SK-N-MC (cell line): ENCODE measurements at places on chromosomes 2 and 18.
A peak's percentile ranks its signal among the peaks of the same experiment; 100 is the strongest.

- no peak for DNase-seq
These were observed 298.2 kb downstream of the DYSF start for GRCh38 chr2:71751590-71751989.

DNA sequence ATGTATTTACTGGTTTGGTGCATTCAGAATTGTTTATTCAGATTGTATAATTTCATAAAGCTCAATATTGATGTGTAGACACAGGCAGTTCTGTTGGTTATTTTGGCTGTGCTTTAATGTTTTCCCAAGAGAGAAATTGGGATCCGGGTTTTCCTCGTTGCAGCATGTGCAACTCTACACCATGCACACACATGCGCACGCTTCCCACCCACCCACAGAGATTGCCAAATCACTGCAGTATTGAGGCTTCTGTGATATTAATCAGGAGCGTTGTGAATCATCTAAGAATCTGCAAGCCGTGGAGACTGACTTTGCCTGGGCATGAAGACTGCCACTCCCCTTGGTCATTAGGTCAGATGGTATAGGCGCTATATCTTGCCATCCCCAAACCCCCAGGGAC, 571.5 kb downstream of the SLC4A3 start:
- no peak for DNase-seq

DNA sequence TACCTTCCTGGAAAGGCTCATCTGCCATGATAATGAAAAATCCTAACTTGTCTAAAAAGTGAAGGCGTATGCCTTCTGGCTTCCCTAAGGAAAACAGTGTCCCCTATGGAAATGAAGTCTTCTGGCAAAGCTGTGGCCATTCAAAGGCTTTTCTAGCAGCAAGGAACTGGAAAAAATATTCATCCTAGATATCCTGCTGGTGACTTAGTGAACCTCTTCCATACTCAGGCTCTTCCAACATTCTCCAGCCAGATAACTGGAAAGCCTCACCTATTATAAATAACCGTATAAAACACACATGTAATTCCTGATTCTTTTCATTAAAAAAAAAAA, 84.7 kb downstream of the RBMS1 start:
- no peak for DNase-seq

- DNase-seq = no peak
These were observed 34.5 kb downstream of the PTPN2 start for GRCh38 chr18:12849548-12849947.

GRCh38 chr2:10490806-10491291, 42.7 kb upstream of the ODC1 start:
- DNase-seq = no peak

DNA sequence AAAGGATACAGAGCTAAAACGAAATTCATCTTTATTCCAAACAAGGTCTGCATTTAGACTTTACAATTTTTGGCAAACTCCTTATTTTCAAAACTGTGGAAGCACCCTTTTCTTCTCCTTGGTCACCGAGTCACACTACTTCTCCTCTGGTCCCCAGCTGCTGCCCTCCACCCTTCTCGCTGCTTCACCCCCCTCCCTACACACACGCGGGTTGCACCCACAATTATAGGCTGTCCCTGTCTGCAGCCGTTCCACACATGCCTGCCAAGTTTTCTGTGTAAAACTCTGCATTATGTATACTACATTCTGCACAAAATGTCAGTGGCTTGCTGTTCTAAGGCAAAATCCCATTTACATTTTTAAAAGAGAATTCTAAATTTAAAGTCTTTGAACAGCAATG, 63.5 kb downstream of the PTPN2 start:
- no peak for DNase-seq

GRCh38 chr18:23712445-23712844, 23.2 kb downstream of the LAMA3 start:
- DNase-seq = no peak

DNA sequence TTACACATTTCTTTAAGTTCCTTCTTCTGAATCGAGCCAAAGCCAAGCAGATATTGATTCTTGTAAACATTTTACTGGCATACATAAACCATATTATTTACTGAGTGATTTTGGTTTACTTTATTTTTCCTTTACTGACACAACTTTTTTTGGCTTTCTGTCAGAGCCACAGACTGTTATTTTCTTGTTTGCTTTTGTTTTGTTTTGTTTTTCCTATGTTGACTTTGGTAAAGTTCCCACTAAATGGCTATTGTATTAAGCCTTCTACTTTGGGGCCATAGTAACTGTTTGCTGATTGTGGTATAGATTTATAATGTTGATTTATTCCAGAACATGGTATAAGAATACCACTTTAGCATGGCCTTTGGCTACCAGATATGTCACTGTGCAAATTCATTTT, 419.4 kb downstream of the DCDC2C start:
- no peak for DNase-seq

GRCh38 chr18:79574938-79575525, 104.6 kb upstream of the CTDP1 start:
- no peak for DNase-seq

- no peak for DNase-seq
These were observed 1894.5 kb upstream of the CELF4 start for GRCh38 chr18:39460136-39460535.

GRCh38 chr2:166411473-166412230, 35.9 kb upstream of the SCN9A start:
- DNase-seq = no peak

DNA sequence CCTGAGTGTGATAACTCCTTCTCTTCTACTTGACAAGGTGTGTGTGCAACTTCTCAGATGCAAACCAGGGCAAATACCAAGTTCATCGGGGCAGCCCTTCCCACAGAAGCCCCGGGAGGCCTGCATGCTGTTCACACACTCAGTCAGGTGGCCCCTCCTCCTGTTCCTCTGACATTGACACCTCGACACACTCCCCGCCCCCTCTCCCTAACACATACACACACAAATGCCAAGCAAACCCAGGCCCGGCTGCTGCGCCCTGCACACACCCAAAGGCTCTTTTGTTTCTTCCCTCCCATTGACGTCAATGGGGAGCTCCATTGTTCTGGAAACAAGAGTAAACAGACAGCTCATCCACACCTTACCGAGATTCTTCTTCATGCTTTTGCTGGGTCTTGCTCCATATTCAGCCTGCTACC, 1.7 kb upstream of the PER2 start:
- DNase-seq = no peak

GRCh38 chr2:196136151-196136550, 35.2 kb downstream of the STK17B start:
- no peak for DNase-seq

- no peak for DNase-seq
These were observed 14.1 kb downstream of the SLC66A3 start for GRCh38 chr2:11169333-11169732.

DNA sequence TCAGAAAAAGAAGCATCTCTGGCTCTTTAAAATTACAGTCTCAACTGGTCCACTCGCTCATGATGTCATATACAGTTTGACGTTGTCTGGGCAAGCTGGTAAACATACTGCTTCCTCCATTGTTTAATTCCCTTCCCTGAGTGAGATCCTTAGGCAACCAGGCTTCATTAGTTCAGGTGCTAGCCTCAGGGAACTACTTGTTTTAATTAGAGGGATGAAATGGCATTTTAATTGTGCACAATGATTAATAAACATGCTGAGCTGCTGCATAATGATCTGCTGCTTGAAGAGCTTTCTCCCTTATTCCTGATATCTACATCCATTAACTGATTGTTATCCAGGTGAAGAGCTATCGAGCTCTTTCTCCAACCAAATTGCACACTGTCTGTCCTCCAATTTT, 195.6 kb upstream of the ETAA1 start:
- no peak for DNase-seq

DNA sequence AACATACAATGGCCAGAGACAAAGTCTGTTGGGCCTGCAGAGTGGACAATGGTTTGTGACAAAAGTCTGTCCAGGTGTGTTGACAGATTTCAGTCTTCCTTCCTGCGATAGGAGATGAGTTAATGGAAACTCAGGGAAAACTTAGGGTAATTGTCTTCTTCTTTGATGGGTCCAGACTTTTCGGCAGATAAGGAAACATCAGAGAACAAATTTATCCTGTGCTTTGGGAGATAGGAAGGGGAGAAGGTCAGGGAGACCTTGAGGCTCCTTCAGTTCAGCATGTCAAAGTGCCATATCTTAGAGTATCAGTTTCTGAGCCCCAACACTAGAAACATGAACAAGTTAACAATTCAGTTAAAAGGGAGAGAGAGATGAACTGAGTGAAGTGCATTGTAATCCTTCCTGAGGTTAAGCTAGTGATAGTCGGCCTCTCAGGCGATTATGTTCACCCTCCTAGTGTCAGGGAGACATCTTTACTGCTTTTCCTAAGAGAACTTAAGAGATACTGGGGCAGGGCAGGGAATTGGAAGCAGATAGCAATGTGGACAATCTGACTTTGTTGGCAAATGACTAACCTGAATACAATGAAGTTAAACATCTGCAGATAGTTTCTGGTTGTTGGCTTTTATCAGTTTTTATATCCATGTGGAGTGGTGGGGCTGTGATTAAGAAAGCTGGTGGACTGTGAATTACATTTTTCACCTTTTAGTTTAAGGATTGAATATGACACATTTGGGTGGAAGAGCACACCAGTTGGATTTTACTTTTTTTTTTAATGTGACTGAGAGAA, 248.8 kb upstream of the FN1 start:
- DNase-seq = no peak

DNA sequence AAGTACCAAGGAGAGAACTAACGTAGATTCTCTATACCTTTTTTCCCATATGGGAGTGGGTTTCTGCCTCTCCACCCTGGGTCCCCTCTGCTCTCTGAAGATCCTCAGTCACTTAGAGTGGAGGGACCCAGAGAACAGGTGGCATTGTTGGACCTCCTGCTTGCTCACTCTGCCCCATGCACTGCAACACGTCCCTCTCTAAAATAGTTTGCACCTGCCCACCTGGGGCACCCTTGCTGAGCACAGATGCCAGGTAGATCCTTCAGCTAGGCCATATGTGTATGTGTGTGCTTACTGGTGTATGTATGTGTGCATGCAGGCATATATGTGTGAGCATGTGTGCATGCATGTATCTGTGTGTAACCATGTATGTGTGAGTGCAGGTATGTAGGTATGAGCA, 2.2 kb downstream of the IL36RN start:
- no peak for DNase-seq

- no peak for DNase-seq
These were observed 9.4 kb upstream of the CD302 start for GRCh38 chr2:159807183-159808031.

DNA sequence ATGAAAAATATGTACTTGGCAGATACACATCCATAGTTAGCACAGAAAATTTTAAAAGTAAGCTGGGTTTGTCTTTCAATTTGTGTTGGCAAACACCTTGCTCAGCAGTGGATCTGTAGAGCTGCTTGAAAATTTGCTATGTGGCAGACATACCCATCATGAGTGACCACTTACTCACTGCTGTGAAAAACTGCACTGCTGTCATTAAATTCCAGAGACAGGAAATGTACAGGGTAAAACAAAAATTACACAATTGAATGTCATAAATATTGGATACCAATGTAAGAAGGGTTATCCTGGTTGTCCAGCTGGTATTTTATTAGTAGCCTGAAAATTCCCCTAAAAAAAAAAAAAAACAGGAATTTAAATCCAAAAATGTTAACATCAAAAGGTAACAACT, 24.5 kb downstream of the NIF3L1 start:
- no peak for DNase-seq

- no peak for DNase-seq
These were observed 56.2 kb downstream of the ARHGEF33 start for GRCh38 chr2:38945911-38946310.

- no peak for DNase-seq
These were observed 175.9 kb downstream of the NBAS start for GRCh38 chr2:15385184-15385583.

- DNase-seq = no peak
These were observed 220.1 kb upstream of the PIK3C3 start for GRCh38 chr18:41734917-41735316.

DNA sequence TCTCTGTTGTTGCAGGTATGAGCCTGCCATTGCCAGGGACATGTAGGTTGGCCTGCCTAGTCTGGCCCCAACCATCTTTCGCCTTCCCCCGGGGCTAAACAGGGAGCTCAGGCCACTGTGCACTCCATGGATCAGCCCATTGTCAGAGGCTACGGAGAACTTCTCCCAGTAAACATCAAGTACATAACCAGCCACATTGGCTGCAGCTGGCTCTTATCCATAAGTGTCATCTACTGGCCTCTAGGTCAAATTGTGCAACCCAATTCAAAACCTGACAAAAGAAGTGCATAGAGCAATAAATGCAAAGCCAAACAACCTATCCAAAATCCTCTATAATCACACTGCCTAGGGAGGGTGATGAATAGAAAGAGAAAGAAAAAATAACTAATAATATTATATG, 418.1 kb upstream of the DCC start:
- no peak for DNase-seq

- no peak for DNase-seq
These were observed 481.9 kb upstream of the SPRED2 start for GRCh38 chr2:65914244-65914786.

DNA sequence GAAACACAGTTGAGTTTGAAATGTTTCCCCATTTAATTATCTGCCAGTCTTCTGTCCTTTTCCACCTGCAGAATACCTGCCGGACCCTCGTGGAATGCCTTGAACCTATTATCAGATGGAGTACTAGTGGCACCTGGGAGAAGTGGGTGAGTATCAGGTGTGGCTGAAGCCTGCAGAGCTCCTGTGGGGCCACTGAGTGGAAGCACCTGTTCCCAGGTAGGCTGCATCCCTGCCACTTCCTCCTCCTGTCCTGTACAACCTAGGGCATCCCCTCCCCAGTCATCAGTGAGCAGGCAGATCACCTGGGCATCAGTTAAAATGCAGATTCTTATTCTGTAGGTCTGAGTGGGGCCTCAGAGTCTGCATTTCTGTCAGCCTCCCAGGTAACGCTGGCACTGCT, 80.8 kb upstream of the BZW1 start:
- no peak for DNase-seq

GRCh38 chr2:176814740-176815367, 397.7 kb upstream of the HNRNPA3 start:
- DNase-seq = peak; percentile 26

GRCh38 chr2:122206101-122206500, 450.6 kb downstream of the TSN start:
- DNase-seq = no peak

- DNase-seq = no peak
These were observed 63.1 kb downstream of the CXCR4 start for GRCh38 chr2:136054856-136055255.

DNA sequence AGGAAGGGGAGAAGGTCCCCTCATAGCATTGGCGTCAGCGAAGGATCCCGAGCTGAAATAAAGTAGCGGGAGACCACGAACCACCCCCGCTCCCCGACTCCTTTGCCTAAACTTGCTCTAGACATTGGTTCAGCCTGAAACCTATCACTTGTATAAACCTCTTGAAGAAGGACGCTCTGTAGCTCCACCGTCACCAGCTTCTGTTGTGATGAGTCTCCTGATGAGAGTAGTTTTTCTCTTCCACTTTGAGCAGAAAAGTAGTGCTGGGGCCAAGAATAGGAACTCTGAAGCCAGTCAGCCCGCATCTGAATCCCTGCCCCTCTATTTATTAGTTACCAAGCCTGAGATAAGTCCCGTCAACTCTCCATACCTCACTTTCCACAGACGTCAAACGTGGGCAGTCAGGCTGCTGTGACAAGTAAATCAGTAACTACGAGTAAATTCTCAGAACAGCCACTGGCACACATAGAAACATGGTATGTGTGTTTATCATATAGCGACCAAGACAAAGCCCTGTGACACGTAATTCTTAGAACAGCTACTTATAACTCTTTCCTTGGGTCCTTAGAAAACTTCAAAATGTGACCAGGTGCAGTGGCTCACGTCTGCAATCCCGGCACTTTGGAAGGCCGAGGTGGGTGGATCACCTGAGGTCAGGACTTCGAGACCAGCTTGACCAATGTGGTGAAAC, 61.7 kb downstream of the CD226 start:
- no peak for DNase-seq

GRCh38 chr2:147094077-147094476, 750.8 kb upstream of the ACVR2A start:
- DNase-seq = no peak
